Epithelial cell of prostate (primary cell): ENCODE measurements at places on chromosomes 1 and 21.

- DNase-seq = no peak
These were observed 612.9 kb downstream of the PTPRU start for GRCh38 chr1:29849038-29849750.

DNA sequence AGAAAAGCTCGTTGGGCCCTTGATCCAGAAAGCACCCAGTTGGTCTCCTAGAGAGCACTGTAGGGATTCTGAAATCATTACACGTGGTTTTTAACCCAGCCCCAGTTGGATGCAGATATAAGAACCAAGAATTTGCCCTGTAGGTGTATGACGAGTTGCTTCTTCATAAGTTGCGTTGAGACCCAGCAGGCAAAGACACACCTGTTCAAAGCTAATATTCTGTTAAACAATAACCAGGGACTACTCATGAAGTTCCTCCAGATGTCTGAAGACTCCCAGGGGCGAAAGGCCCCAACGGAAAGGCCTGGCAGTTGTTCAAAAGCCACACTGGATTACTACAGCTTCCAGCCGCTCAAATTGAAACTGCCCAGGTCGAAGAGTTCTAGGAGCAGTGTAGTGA is 88.6 kb upstream of the HNRNPU start:
- DNase-seq = peak; percentile 76

DNA sequence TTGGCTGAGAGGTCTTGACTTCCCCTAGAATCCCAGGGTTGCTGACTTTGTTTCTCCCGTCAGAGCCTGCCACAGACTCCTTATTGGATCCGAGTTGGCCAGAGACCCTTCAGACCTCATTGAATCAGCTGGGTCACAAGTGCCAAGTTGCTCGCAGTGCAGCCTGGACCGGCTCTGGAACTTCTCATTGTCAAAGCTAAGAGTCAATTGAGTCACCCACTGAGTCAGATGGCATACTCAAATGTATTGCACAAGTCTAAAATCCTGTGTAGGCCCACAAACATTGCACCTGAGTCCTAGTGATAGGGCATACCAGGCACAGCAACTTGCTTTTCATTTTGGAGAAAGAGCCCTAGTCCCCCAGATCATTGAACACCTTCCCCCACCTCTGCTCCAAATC is 20.4 kb upstream of the SCAF4 start:
- peak; percentile 66 for DNase-seq

GRCh38 chr1:2866422-2867086 is 65.1 kb upstream of the TTC34 start:
- DNase-seq = no peak

DNA sequence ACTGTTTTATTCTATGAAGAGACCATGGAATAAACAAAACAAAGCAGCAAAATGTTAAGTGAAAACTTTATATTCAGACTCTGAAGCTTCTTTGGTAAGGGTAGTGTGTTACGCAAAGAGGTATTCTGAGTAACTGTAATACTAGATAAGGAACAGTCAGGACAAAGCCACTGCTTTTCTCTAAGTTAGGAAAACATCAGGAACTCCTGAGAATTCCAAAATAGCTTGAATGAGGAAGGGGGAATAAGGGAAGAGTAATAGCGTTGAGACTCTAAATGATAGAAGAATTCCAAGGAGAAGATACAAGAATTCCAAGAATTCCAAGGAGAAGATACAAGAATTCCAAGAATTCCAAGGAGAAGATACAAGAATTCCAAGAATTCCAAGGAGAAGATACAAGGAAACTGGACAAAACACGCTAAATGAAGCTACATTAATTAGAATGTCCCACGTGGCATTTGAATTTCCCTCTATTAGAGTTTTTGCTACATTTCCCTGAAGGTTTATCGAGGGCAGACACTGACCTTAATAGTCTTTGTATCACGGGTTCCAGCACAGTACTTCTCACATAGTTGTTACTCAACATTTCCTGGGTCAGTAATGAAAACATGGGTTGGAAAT is 71.5 kb downstream of the SMYD3 start:
- DNase-seq = no peak
